ENCODE measurements at places on chromosomes 7 and 10.

DNA sequence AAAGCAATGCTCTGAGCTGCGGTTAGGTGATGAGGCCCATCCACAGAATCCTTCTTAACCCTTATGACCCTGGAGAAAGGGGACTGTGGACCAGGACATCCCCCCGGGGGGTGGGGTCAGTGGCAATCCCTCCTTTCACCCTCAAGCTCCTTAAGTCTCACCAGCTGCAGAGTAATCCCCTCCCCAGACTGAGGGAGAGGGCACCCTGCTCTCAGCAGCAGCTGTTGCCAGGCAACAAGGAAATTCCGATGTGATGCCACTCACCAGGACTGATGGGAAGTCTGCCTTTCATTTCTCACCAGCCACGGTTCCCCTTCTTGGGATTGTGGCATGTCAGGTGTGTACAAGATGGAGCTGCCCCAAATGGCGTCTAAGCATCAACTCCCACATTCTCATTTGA is 129.6 kb downstream of the DOCK1 start:
- DNase-seq, result no peak

GRCh38 chr7:35537067-35538023 is 157.6 kb downstream of the HERPUD2 start:
- DNase-seq, result peak; percentile 54

DNA sequence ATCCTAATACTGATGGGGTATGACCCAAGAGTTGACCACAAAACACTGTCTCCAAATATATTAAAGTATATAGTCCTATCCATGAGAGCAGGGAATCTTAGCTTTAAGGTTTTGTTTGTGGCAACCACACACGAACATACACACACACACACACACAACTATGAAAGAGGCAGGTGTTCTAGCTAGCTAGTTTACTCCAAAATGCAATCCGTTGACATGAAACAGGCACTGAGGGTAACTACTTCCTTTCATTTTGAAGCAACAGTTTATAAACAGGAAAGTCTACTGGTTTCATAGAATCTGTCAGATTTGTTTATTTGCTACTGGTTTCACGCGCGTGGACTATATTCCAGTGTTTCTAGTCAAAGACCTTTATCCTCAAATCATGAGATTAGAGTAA is 14.8 kb downstream of the HTR5A start:
- DNase-seq, result no peak

- DNase-seq, result no peak
Observed at GRCh38 chr7:73316521-73316920, 7.9 kb upstream of the NSUN5 start.

DNA sequence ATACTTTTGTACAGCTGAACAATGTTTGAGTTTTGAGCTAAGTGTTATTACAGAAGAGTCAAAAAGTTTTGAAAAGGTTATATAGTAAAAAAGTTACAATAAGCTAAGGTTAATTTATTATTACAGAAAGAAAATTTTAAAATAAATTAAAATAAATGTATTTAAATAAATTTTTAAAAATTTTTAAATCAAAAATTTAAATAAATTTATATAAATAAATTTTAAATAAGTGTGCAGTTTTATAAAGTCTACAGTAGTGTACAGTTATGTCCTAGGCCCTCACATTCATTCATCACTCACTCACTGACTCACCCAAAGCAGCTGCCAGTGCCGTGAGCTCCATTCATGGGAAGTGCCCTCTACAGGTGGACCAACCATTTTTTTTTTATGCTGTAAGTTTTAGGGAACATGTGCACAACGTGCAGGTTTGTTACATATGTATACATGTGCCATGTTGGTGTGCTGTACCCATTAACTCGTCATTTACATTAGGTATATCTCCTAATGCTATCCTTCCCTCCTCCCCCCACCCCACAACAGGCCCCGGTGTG is 462.9 kb upstream of the ZMIZ1 start:
- no peak for DNase-seq

- DNase-seq, result no peak
Observed at GRCh38 chr7:97317575-97317974, 200.1 kb downstream of the SDHAF3 start.

GRCh38 chr7:50974240-50974639 is 191.5 kb upstream of the GRB10 start:
- DNase-seq, result no peak

GRCh38 chr7:51732951-51733350 is 416.3 kb upstream of the COBL start:
- no peak for DNase-seq

DNA sequence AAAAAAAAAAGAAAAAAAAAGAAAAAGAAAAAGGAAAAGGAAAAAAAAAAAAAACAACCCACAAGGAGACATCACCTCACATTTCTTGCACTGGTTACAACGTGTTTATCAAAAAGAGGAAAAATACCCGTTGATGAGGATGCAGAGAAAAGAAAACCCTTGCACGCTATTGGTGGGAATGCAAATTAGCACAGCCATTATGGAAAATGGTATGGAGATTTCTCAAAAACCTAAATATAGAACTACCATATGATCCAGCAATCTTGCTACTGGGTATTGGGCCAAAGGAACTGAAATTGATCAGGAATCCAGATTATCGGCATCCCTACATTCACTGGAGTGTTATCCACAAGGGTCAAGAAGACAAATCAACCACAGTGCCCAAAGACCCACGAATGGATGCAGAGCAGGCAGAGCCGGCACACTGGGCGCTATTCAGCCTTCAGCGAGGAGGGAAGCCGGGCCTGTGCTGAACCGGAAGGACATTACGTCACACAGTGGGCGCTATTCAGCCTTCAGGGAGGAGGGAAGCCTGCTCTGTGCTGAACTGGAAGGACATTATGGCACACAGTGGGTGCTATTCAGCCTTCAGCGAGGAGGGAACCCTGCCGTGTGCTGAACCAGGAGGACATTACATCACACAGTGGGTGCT is 258.7 kb downstream of the ZMYND11 start:
- no peak for DNase-seq

- DNase-seq, result no peak
Observed at GRCh38 chr10:132110111-132110521, 44.4 kb downstream of the JAKMIP3 start.

DNA sequence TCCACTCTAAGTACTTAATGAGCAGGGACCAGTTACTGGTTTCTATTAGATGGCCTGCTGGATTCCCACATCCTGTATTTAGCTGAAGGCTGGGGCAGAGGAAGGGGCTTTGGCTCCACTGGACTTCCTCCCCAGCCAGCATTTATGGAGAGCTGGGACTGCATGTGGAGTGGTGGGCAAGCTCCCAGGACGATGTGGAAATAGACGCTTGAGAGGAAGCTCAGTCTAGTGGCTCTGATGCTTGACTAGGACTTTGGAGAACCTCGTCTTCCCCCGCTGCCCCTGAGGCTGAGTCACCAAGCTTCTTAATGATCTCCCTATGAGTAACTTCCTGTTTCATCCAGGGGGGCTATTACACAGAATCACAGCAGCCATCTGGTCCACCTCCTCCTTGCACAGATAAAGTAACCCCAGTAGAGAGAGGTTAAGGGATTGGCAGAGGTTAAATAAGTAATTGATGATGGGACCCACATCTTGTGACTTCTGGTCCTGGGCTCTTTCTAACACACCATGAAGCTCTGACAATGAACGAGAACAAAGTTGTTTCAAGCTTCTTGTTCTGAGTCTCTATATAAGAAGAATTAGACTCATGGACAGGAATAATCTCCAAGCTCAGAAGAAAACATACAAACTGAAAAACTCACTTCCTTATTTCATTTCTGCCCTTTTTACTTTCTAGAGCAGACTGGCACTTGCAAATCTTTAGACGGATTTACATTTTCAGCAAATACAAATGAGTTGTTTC is 126.2 kb downstream of the PRPF18 start:
- DNase-seq, result no peak

DNA sequence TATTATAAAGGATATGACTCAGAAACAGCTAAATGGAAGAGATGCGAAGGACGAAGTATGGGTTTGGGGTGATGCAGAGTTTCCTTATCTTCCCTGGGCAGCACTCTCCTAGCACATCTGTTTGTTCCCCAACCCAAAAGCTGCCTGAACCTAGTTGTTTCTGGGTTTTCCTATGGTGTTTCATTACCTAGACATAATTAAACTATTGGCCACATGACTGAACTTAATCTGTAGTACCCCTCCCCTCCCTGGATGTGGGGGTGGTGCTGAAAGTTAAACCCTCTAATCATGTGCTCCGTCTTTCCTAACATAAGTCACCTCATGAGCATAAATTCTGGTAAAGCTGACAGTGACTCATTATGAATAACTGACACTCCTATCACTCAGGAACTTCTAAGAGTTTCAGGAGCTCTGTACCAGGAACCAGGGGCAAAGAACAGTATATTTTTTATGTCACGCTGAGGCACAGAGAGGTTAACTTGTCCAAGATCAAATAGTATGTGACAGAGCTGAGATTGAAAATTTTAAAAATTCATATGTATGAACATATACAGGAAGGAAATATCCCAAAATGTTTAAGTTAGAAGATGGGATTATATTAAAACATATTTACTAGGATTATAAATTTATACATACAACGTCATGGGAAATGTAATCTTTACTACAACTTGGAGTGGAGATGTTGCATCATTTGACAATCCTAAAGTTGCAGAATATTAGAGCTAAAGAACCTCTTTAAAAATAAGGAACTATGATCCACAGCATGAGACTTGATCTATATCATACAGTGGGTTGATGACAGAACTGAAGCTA is 4.8 kb downstream of the STRIP2 start:
- DNase-seq, result no peak

DNA sequence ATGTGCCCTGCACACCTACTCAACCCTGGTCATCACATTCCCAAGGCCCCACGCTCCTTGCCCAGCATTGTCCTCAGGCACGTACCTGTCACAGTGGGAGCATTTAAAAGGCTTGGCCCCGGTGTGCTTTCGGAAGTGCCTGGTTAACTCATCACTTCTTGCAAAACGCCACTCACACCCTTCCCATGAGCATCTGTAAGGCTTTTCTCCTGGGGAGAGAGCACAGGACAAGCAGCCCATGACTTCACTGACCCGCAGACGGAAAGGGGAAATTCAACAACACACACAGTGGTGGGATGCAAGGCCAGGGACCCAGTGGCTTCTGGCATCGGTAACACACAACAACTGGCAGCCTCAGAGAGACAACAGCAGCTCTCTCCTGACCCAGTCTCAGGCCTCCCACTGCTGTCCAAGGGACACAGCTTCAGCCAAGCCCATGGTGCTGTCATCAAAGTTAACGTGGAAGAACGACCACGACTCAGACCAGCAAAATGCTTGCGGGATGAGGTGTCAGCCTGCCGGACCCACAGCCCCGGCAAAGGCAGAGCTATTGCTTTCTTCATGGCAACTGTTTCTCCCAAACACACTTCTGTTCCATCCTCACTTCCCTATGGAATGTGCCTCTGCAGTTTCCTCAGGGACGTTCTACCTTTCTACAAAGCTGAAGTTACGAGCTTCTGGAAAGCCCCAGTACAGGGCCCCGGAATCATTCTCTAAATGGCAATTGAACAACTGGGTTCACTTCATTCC is 4.8 kb downstream of the KLF6 start:
- DNase-seq, result no peak

- no peak for DNase-seq
Observed at GRCh38 chr7:45435846-45436245, 138.3 kb upstream of the ADCY1 start.

DNA sequence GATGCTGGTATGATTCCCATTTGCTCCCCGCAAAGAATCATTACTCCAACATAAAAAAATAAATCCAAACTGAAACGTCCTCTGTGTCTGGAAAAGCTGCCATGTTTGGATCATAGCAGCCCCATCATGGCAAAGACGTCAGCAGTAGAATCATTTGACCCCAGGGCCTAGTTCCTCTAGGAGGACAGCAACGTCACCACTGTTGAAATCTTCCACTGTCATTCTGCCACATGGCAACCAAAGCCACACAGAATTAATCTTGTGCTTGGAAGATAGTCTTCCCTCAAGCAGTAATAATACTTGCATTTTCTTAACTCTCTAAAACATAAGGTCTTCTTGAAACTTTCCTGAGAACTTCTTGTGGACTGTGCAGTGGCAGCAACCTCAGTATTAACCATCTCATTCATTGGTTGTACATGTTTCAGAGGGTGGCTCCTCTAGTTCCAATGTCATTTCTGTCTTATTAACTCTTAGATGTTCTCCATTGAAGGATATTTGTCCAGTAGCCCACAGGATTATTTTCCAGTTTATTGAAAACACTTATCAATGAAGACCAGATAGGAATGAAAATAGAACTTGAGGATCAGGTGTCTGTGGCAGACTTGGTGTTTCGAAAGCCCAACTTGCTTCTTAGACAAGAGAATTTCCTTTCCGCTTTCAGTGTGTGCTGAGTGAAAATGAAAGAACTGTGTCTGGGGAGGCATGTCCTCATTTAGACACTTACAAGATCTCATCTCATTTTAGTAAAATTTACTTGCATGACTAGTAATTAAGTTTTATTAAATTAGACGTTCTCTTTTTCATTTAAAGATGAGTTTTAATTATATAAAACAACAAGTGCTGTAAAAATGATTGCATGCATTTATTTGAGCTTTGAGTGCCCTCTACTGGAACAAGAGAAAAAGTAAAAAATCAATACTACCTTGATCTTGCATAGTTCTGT is 28.9 kb upstream of the INHBA start:
- no peak for DNase-seq

GRCh38 chr10:132674311-132674710 is 111.6 kb downstream of the NKX6-2 start:
- DNase-seq, result no peak

DNA sequence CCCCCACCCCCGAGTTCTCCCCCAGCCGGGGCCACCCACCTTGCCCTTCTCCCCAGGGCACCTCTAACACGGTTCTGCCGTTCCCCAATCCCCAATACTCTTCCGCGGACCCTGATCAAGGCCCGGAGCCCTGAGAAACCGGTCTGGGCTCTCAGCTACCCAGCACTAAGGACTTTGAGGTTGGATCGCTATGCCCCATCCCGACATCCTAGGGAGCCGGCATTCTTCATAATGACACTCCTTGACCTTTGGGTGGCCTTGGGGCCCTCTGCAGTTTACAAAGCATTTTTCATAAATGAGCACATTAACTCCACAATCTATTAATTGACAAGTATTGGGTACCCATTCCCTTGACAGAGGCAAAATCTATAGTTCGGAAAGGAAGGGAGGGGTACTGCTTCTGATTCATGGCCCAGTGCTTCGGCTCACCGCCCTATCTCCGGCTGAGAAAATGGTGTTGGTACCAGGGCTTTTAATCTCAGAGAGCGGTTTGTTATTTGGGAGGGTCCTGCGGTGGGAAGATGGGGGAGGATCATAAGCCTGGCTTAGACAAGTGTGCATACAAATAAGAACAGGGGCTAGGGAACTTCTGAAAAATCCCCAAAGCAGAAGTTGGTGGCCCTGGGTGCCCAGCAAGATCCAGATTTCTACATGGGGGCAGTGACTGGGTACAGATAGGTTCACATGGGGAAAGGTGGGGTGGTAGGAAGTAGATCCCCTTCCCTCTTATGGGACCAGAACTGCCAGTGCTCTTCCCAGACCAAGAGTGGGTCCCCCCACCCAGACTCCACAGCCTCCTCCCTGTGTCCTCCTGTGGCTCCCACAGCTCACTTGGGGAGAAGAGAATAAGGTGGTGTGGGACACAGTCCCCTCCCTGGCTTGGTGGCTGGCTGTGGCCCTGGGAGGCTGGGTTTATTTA is 3.2 kb downstream of the IMPDH1 start:
- DNase-seq, result no peak

- no peak for DNase-seq
Observed at GRCh38 chr10:37703833-37704382, 153.5 kb downstream of the ZNF248 start.

All from NCI-H1694 (cell line).